Retinal pigment epithelial cell (primary cell): ENCODE measurements at places on chromosomes 2 and 18.

GRCh38 chr2:212892193-212892592 lies 259.2 kb downstream of the IKZF2 start:
- DNase-seq, result no peak

DNA sequence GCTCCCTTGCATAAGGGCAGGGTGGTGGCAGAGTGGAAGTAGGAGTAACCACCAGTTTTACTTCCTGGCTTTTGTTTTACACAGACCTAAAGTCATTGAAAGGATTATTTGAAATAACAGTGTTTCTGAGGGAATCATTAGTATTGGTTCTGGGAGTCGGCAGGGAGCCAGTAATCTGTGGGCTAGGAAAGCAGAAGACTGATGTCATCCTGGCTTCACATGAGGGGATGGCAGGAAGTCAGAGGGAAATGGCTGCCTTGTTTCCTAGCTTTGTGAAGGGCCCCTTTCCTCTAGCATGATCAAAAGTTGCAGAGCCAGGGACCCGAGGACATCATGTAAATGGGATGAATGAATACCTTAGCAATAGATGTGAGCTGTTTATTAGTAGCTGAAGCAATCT lies 792.6 kb downstream of the CPS1 start:
- no peak for DNase-seq

DNA sequence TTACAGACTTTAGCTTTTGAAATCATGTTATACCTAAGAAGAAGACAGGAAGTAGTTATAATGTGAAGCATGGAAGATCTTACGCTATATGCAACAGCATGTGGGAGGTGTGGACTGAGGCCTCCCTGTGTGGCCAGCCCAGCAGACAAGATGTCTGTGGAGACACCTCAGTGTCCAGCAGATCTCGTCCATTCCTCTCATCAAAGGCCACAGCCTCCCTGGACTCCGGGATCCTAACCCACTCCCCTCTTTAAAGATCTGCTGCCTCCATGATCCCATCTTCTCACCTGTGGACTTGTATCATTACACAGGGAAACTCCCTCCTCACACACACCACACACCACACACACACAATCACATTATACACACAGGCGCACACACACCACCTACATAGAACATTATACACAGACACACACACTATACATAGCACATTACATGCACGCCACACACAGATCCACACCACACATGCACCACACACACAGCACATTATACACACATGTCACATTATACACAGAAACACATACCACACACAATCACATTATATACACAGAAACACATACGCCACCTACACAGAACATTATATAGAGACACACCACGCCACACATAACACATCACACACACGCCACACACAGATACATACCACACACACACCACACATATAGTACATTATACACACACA lies 89.5 kb downstream of the PXDN start:
- DNase-seq, result no peak

DNA sequence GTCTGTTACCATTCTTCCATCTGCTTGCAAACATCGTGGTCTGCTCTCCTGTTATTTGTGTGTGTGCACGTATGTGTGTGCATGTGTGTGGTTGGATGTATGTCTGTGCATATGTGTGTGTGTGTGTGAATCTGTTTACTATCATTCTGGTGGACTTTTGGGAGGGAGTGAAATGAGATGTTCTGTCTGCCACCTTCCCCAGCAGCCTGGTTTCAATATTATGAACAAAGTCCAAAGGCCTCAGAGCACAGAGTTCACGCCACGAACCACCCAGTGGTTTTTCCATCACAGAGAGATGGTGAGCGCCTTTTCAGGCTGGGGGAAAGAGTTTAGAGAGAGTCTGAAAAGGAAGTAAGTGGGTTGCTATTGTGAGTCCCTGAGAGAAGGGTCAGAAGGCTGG lies 67.1 kb upstream of the YWHAQ start:
- DNase-seq, result no peak

DNA sequence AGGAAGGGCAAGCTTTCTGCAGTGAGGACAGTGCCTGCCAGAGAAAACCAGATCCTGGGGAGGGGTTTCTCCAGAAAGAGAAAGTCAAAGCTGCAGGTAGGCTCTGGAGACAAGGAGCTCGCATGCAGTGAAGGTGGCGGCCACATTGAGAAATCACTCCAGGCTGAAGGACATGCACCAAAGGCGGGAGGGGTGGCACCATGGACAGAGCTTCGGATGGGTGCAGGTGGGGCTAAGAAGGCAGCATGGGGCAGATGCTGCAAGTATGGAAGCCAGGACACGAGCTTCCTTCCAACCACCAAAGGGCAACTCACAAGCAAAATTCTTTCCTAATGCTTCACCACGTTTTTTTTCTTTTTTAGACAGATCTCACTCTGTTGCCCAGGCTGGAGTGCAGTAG lies 104.4 kb upstream of the SLC35G4 start:
- DNase-seq, result no peak

- no peak for DNase-seq
These were observed 20.8 kb upstream of the CEP68 start for GRCh38 chr2:65035351-65035943.
